ENCODE measurements at places on chromosomes 11 and 22.

DNA sequence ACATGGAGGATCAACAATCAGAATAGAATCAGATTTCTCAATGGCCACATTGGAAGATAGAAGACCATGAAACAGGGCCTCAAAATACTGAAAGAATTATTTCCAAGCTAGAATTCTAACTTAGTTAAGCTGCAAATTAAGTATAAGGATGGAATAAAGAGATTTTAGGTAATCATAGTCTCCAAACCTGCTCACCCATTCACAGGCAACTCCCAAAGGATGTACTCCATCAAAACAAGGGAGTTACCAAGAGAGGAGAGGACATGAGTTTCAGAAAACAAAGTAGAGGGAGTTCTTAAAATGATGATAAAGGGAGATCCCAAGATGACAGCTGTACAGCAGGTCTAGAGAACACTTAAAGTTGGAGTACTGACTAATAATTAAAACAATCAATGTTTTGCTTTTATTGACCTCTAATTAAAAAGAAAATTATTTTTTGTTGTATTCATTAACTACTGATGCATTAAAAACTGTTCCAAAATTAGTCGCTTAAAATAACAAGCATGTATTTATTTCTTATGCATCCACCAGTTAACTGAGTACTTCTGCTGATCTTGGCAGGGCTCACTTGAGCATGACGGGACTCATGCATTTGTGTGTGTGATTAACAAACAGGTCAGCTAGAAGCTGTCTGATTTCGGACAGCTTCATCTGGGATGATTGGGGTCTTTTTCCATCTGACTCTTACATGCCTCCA is 95.6 kb downstream of the CD44 start:
- DNase-seq = no peak

DNA sequence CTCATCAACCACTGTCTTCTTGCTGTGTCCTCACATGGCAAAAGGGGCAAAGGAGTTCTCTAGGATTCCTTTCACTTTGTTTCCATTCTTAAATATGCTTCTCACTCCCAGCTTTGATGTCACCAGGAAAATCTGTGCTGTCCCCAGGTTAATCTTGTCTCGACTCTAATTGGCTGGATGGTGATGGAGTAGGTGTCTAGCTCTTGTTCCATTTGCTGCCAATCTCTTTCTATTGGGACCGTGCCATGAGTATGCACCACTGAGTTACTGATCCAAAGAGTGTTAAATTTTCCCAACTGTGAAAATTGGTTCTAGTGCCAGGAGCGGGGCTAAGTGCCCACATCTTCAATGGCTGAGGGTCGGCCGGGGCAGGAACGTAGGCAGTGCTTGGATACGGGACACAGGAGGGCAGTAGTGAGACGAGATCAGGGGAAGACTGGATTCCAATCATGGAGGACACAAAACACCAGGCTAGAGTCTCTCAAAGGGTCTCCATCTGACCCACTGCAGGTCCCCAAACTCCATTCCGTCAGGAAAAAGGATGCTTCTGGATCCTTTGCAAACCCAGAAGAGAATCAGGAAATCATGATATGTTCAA is 47.7 kb upstream of the CSNK2A3 start:
- DNase-seq = no peak

DNA sequence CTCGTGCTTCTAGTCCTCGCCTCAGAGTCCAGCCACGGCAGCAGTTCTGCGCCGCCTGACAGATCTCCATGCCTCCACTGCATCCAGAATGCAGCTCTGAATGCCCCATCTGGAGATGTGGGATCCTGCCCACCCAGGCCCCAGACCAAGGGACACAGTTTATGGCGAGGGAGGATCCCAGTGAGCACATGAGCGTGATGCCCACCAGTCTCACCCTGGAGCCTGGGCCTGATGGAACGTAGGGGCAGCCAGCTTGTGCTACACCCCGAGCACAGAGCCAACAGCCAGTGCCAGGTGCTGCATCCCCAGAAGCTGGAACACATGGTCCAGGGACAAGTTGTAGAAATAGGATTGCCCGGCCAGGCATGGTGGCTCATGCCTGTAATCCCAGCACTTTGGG is 10.4 kb downstream of the IGLL1 start:
- no peak for DNase-seq

DNA sequence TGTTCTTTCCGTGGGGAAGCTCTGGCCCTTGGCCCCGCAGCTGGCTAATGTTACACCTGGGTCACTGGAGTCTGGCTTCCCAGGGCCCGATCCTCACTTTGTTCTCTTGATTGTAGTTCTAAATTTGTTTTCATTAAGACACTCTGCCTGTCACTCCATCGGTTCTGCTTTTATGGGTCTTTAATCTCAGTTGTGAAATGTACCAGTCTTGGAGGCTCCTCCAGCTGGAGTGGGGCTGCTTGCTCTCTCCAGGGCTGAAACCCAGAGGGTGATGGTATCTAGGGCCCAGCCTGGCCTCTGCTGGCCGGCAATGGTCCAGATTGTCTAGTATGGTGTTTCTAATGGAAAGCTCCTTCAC is 352.9 kb downstream of the TENM4 start:
- DNase-seq = no peak

- DNase-seq = no peak
These were observed 153.3 kb upstream of the RAG2 start for GRCh38 chr11:36751335-36751781.

DNA sequence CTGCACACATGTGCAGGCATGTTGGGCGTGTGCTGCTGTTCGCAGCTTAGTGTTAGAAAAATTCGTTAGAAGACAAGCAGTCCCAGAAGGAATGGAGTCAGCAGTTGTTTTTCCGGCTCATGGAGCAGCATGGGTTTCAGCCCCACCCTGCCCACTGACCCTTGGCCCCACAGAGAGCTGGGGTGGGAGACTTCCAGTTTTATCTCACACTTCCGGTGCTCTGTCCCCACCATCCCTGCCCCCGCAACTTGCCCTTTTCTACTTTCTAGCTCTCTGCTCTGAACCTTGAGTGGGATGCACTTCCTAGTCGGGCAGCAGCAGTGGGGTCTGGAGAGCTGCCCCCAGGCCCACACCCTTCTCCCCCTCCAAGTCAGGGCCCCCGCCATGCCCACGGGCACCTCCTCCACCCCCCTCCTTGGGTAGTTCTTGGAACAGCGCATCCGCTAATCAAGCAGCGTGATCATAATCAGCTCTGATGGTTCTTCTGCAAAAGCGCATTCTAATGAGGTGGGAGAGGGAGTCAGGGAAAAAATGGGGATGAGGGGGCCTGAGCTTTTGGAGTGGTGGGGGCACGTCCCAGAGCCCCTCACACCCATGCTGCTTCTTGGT is 184.4 kb downstream of the CEP164 start:
- DNase-seq = no peak

DNA sequence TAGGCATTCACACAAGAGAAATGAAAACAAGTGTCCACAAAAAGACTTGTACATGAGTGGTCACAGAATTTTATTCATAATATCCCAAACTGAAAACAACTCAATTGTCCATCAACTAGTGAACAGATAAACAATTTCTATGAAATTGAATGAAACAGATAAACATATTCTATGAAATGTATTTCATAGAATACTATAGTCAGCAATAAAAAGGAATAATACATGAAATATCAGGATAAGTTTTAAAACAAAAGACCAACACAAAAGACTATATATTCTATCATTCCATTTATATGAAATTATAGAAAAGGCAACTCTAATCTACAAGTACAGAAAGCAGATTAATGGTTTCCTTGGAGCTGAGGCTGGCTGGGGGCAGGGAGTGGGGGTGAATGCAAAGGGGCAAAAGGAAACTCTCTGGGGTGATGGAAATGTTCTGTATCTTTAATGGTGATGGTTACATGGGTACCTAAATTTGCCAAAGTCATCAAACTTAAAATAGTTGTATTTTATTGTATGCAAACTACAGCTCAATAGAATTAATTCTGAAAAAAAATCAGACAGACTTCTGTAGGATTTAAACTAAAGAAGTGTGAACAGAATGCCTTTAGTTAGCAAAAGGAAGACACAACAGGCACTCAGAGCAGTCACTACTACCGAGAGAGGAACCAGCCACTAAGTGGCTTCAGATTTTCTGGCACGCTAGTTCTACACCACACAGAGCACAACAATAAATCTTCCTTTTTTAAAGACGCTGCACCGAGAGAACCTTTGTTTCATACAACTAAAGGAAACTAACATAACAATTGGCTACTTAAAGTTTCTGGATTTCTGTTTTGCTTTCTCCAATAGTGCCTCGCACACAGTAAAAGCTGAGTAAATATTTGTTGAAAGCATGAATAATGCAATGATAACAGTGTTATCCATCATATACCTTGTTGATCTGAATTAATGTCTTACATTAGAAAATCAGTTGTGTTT is 15.4 kb downstream of the CCDC34 start:
- DNase-seq = no peak

- no peak for DNase-seq
These were observed 130.2 kb downstream of the CEP164 start for GRCh38 chr11:117457835-117458234.

- DNase-seq = no peak
These were observed 31.9 kb downstream of the FLI1 start for GRCh38 chr11:128725630-128726319.

DNA sequence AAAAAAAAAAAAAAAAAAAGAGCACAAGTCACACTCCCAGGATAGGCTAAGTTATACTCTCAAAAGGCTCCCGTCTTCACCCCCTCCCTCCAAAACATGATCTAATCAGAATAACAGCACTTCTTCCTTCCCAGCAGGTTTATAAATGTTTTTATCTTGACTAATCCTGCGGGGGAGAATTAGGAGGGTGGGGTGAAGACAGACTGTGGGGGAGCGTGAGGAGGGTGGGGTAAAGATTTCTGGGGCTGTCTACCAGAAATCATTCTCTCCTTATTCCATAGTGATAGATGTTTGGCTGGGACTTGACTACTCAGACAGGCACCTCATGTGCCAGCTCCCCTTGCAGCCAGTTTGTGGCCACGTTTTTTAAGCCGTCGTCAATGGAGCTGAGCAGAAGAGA is 17.0 kb downstream of the KCNE3 start:
- DNase-seq = no peak

GRCh38 chr11:119755356-119756071 is 26.5 kb upstream of the NECTIN1 start:
- no peak for DNase-seq

DNA sequence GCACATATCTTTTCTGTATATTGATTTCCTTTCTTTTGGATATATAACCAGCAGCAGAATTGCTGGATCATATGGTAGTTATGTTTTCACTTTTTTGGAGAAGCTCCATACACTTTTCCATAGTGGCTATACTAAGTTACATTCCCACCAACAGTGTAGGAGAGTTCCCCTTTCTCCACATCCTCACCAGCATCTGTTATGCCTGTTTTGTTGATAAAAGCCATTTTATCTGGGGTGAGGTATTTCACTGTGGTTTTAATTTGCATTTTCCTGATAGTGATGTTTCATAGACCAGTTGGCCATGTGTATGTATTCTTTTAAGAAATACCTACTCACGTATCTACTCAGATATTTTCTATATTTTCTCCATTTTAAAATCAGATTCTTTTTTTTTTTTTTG is 419.3 kb upstream of the FAT3 start:
- DNase-seq = no peak

- no peak for DNase-seq
These were observed 42.7 kb upstream of the MN1 start for GRCh38 chr22:27844256-27844655.
